Activated naive CD8-positive, alpha-beta T cell treated with anti-CD3 and anti-CD28 coated beads, Interleukin-2, amount 10 ng/mL, durations not matched to agents 7 days and 5 days (primary cell): ENCODE measurements at places on chromosomes 13 and 19. TPM values are rescaled to one million over a fixed set of nuclear protein-coding genes. Genes with fewer than 3 reads are reported as not detected.

ZNF90 gene
- total RNA-seq: 19.8 TPM

CACNG7 gene
- total RNA-seq: not detected

SBK2 gene
- total RNA-seq: not detected

MUC16 gene
- total RNA-seq: 0.09 TPM

CCDC70 gene
- total RNA-seq: not detected

HIF3A gene
- total RNA-seq: not detected

LILRB3 gene
- 1.3 TPM for total RNA-seq

VWA8 gene
- total RNA-seq: 18.6 TPM

SIGLEC5 gene
- total RNA-seq: not detected

SIGLEC14 gene
- total RNA-seq: 0.33 TPM

DNA sequence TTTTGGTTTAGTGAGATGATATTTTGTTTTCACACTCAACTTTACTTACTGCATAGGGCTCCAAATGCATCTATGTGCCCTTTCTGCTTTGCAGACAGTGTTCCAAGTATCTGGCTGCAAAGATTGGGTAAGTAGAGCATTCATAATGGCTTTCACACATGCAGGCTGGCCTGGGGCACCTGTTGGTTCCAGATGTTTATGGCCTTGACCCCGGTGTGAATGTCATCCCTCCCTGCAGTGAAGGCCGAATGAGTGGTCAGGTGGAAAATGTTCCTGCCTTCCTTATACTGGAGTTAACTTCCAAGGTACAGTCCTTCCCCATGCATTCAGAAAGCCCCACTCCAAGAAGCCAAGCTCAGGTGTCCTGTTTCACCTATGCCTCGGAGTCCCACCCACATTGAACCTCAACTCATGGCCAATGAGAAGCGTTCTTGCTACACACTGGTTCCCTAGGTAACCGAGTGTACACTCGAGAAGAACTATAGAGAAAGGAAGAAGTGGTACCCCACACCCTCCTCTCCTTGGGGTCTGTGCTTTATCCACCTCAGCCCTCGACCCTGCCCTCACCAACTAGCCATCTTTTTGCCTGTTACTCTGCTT, 23.0 kb upstream of the ZNF536 start:
- DNase-seq: no peak

- DNase-seq: no peak
Measured at GRCh38 chr13:109985871-109986450, 199.6 kb upstream of the IRS2 start.

DNA sequence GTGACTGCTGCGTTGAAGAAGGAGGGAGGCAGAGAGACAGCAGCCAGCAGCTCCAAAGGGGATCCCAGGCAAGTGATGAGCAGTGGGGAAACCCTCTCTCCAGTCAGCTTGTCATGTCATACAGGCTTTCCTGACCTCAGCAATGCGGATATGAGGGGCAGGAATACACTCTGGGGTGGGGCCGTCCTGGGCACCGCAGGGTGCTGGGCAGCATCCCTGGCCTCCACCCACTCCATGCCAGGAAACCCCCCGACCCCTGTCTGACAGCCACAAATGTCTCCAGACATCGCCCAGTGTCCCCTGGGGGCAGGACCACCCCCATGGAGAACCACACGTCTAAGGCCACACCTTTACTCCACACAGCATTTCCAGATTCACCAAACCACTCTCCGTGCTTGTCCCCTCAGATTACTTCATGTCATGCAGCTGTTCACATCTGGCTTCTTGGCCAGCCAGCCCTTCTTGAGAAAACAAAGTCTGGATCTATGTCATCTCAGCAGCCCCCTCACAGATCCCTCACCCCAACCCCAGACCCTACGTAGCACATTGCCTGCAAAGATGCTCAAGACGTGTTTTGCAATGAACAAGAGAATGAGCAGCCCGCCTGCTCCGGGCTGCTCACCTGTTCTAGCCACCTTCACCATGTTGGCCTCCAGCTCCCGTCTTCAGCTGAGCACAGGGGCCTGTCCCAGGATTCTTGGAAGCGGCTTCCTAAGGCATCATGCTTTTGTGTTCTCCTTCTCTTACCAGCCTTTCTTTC, 46.5 kb downstream of the RFX2 start:
- DNase-seq: no peak

DNA sequence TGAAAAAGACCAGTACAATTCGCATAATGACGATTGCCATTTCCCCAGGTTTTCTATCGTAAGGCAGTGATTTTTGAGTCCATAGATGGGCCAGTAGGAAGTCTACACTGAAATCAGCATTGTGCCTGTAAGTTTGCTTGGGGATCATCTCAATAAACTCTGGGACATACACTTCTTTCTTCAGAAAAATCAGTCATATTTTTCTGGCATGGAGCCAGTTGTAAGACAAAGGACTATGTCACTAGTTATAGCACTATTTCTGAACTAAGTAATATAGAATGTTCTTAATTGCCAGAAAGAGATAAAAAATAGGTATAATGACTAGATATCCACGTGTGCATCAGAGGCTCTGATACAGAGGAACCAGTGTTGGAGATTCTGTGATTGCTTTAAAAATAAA, 243.5 kb downstream of the LMO7 start:
- no peak for DNase-seq

- no peak for DNase-seq
Measured at GRCh38 chr13:100535426-100536135, 53.0 kb downstream of the GGACT start.

- DNase-seq: no peak
Measured at GRCh38 chr13:45215392-45216077, 14.7 kb upstream of the KCTD4 start.

GRCh38 chr13:98284679-98285078, 107.6 kb upstream of the RNF113B start:
- no peak for DNase-seq

DNA sequence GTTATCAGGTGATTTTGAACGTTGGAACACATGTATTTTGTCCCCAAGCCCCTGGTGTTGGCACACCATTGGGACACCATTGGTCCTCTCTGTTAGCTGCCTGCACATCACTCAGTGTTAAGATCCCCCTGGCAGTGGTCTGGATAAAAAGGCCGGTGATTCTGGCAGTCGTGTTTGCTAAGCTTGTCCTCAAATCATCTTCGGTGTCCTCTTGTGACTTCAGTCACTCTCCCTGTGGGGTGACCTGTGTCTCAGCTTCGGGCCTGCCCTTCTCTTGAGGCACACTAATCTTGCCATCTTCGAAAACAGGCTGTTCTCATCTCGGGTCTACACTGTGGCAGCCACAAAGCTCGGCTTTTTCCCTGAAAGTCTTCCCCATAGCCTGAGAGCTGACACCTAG, 127.1 kb downstream of the ZIC5 start:
- DNase-seq: no peak

DNA sequence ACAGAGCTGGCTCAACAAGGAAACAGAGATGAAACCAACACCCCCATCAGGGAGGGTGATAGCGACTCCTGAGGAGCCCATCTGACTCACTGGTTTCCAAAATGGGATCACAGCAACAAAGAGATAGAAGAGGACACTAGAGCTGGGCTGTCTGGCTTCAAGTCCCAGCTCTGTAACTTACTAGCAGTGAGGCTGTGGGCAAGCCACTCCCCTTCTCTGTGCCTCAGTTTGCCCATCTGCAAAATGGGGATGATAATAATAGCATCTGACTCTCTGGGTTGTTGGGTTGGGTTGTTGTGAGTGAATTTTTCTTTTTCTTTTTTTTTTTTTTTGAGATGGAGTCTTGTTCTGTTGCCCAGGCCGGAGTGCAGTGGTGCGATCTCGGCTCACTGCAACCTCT, 14.3 kb downstream of the IGSF23 start:
- DNase-seq: no peak

DNA sequence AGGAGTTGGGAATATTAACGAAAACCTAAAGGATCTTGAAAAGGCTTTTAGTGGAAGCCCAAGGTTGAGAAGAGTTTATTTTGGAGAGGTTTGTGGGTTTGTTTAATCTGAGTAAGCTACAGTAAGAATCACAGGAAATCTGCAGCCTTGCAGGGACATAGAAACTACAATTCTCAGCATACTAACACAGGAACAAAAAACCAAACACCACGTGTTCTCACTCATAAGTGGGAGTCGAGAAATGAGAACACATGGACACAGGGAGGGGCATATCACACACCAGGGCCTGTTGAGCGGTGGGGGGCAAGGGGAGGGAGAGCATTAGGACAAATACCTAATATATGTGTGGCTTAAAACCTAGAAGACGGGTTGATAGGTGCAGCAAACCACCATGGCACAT, 8.7 kb upstream of the SIAH3 start:
- no peak for DNase-seq

- no peak for DNase-seq
Measured at GRCh38 chr19:41528106-41528505, 47.9 kb upstream of the CEACAM21 start.

GRCh38 chr19:16377521-16377920, 52.9 kb downstream of the KLF2 start:
- peak; percentile 30 for DNase-seq

- DNase-seq: no peak
Measured at GRCh38 chr19:15241259-15241910, 9.1 kb upstream of the EPHX3 start.

DNA sequence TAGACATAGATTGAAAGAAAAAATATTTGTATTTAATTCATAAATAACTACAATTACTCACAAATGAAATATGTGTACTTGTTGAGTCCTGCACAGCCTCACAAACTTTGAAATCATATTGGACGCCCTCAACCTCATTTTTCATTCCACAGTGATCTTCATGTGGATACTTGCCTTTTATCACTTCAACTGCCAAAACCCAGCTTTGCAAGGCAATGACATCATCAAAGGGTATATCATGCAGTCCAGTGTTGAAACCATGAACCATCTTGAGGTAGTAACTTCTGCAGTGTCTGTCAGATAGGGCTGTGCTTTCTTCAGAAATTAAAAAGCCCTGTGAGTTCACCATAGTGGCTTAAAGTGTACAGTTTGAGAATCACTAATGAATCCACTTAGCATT, 82.2 kb downstream of the HS6ST3 start:
- DNase-seq: no peak

GRCh38 chr13:110289174-110289573, 17.8 kb downstream of the COL4A1 start:
- no peak for DNase-seq

DNA sequence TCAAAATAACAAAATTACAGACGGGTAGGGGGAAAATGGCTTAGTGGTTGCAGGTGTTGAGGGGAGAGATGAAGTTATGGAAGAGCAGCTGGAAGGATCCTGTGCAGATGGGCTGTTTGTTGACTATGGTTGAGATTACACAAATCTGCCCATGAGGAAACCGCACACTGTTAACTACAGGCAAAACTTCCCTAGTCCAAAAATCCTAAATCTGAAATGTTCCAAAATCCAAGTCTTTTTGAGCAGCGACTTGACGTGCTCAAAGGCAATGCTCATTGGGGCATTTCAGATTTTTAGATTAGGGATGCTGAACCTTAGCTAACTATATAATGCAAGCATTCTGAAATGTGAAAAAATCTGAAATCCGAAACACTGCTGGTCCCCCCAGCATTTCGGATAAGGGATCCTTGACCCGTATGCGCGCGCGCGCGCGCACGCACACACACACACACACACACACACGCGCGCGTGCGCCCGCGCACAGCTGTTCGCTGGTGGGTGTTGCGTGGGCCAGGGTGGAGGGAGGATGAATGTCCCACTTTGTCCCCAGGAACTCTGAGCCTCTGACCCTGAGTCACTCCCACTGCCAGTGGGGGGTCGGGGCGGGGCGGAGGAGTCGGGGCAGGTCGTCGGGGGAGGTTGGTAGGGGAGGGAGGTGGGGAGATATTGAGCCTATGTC, 6.8 kb downstream of the F2RL3 start:
- DNase-seq: no peak

DNA sequence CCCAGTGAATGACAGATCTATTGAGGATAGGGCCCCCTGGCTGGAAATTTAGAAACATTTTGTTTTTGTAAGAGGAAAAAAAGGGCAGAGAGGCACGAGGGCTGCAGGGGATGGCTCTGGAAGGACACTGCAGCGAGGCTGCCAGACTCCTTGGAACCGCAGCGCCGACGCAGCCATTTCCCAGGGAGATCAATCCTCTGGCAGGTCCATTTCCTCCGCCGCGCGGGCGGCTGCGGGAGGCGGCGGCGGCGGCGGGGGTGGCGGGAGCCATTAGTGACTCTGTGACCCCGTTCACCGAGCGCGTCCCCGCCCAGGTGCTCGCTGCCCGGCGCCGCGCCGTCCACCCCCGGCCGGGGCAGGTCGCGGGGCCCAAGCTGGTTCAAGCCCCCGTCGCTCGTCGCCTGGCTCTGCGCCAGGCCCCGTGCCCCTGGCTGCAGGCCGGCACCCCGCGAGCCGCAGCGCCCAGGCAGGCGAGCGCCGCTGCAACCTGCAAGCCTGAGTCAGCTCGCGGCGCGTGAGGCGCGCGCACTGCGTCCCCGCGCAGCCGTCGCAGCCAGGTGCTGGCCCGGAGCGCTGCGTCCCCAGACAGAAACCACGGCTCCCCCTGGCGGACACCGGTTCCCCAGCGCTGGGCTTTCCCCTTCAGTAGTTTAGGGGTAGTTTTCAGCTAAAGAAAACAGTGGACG, 192.6 kb downstream of the KATNAL1 start:
- peak; percentile 95 for DNase-seq

DNA sequence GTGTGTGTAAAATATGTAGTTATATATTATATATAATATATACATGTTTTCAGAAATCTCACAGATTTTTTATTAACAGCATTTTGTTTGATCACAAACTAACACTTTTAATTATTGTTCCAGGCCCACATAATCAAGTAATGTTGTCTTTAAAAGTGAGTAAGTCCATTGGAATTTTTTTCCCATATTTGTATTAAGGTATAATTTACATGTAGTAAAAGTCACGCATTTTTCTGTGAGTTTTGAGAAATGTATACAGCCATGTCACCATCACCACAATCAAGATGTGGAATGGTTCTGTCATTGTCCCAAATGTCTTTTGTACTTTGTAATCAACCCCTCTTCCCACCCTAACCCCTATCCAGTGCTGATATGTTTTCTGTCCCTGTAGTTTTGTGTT, 120.0 kb upstream of the RFC3 start:
- DNase-seq: no peak

- DNase-seq: no peak
Measured at GRCh38 chr19:925087-925525, 729 bp upstream of the ARID3A start.

GRCh38 chr13:100176801-100177400, 88.0 kb downstream of the PCCA start:
- DNase-seq: no peak

GRCh38 chr13:44160591-44161191, 212.9 kb upstream of the SERP2 start:
- DNase-seq: no peak
